PC-9 (cell line): ENCODE measurements at places on chromosomes 16 and 17.
A peak's percentile ranks its signal among the peaks of the same experiment; 100 is the strongest.

DNA sequence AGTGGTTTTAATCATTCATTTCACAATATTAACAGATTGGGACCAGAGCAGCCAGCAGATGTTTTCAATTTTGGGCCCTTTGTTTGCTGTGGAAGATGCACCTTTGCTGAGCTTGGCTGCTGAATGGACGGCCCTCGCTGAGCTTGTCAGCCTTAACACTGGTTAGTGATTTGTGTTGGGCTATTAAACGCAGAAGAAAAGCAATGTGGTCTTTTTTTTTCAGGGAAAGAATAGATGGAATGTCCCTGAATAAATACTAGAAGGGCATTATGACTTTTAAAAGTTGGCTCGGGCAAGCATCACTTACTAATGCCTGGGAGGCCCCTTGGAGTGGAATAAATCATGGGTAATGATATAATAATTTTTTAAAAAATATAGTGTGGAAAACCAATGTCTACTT is 297.0 kb downstream of the MAP2K6 start:
- no peaks in the 10 kb centered on the region for H3K36me3 ChIP-seq
- H3K27me3 ChIP-seq, result no peaks in the 10 kb centered on the region
- H3K27ac ChIP-seq, result no peak overlapping the region
- H3K4me1 ChIP-seq, result peaks cover 7% of the 10 kb centered on the region
- H3K4me3 ChIP-seq, result no peak overlapping the region
- no peak for DNase-seq

GRCh38 chr16:20285993-20286499 is 41.3 kb downstream of the GP2 start:
- no peaks in the 10 kb centered on the region for H3K36me3 ChIP-seq
- peaks cover 44% of the 10 kb centered on the region for H3K27me3 ChIP-seq
- no peak for DNase-seq
- no peak overlapping the region for H3K4me3 ChIP-seq
- no peak overlapping the region for H3K27ac ChIP-seq

GRCh38 chr16:56193951-56194726 is 2.9 kb downstream of the GNAO1 start:
- peaks cover 19% of the 10 kb centered on the region for H3K4me1 ChIP-seq
- H3K27ac ChIP-seq, result no peak overlapping the region
- no peak overlapping the region for H3K4me3 ChIP-seq
- no peak for DNase-seq
- peaks cover 6% of the 10 kb centered on the region; the same call in 1 of the 2 replicates for H3K27me3 ChIP-seq

DNA sequence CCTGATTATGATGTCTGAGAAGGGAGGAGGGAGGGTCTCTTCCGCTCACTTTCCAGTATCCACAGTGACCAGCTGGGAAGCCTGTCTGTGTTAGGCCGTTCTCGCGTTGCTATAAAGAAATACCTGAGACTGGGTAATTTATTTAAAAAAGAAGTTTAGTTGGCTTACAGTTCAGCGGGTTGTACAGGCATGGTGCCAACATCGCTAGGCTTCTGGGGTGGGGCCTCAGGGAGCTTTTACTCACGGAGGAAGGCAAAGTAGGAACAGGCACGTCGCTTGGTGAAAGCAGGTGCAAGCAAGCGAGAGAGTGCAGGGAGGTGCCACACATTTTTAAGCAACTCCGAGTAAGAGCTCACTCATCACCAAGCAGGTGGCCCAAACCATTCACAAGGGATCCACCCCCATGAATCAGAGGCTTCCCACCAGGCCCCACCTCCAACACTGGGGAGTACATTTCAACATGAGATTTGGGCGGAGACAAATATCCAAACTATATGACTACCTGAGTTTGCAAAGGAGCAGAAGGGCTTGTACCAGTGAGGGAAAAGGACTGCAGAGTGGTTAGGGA is 137.5 kb downstream of the CCDC182 start:
- H3K4me1 ChIP-seq, result no peaks in the 10 kb centered on the region
- no peak overlapping the region for H3K4me3 ChIP-seq
- peaks cover 6% of the 10 kb centered on the region for H3K27me3 ChIP-seq
- peak; percentile 64 for DNase-seq
- no peak overlapping the region for H3K27ac ChIP-seq
- no peaks in the 10 kb centered on the region for H3K36me3 ChIP-seq

- peak overlapping the region; percentile 79 for H3K4me3 ChIP-seq
- peaks cover 6% of the 10 kb centered on the region; the same call in 1 of the 2 replicates for H3K4me1 ChIP-seq
- H3K27ac ChIP-seq, result peak overlapping the region; percentile 88; the same call in 1 of the 2 replicates
- H3K36me3 ChIP-seq, result peaks cover 11% of the 10 kb centered on the region; the same call in 1 of the 2 replicates
- no peak for DNase-seq
- H3K27me3 ChIP-seq, result no peaks in the 10 kb centered on the region
Measured at GRCh38 chr17:54899721-54900456, 763 bp upstream of the TOM1L1 start.

GRCh38 chr17:33438578-33438977 is 145.5 kb upstream of the ASIC2 start:
- peaks cover 13% of the 10 kb centered on the region; the same call in 1 of the 2 replicates for H3K27me3 ChIP-seq
- no peak overlapping the region for H3K4me3 ChIP-seq

DNA sequence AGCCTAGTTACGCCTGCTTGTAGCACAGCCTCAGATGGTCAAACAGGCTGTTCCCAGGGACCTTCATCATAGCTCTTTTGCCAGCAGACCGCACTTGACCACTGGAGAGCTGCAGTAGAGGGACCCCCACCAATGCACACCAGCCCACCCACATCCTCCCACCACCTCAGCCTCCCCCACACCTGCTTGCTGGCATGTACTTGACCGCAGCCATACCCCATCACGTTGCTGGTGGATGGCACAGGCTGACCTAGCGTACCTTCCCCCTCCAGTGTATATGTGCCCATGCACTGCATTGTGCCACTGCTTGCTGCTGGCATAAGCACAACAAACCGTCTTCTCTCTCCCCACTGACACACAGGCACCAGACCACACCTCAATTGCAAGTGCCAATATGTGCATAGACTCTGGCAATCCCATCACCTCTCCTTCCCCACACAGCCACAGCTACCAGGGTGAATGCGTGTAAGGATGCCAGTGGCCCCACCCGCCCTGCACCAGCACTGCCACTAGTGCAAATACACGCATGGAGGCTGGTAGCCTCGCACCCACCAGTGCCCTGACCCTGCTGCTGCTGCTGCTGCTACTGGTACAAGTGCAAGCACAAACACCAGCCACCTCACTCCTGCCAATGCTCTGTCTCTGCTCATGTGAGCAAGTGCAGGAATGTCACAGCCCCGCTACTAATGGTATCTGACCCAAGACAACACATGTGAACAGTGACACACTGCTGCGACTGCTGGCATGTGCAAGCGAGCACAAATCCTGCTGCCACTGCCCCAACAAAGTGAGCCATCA is 1377.6 kb downstream of the CDH11 start:
- H3K4me3 ChIP-seq, result no peak overlapping the region
- H3K4me1 ChIP-seq, result no peaks in the 10 kb centered on the region
- DNase-seq, result no peak
- H3K27me3 ChIP-seq, result no peaks in the 10 kb centered on the region

GRCh38 chr16:76988526-76988925 is 202.5 kb upstream of the MON1B start:
- H3K27ac ChIP-seq, result no peak overlapping the region
- H3K4me3 ChIP-seq, result no peak overlapping the region
- DNase-seq, result no peak
- no peaks in the 10 kb centered on the region for H3K4me1 ChIP-seq
- no peaks in the 10 kb centered on the region for H3K36me3 ChIP-seq

- no peak for DNase-seq
- H3K36me3 ChIP-seq, result no peaks in the 10 kb centered on the region
- no peak overlapping the region for H3K27ac ChIP-seq
Measured at GRCh38 chr16:26365161-26365940, 673.6 kb downstream of the HS3ST4 start.

GRCh38 chr17:81950501-81950900 is 3.5 kb upstream of the MYADML2 start:
- no peak overlapping the region for H3K4me3 ChIP-seq
- no peaks in the 10 kb centered on the region for H3K27me3 ChIP-seq
- H3K36me3 ChIP-seq, result no peaks in the 10 kb centered on the region
- no peak overlapping the region for H3K27ac ChIP-seq

- no peak overlapping the region for H3K27ac ChIP-seq
- H3K4me3 ChIP-seq, result no peak overlapping the region
- H3K36me3 ChIP-seq, result peaks cover 16% of the 10 kb centered on the region
- DNase-seq, result no peak
Measured at GRCh38 chr16:4433228-4433627, 7.6 kb downstream of the DNAJA3 start.

DNA sequence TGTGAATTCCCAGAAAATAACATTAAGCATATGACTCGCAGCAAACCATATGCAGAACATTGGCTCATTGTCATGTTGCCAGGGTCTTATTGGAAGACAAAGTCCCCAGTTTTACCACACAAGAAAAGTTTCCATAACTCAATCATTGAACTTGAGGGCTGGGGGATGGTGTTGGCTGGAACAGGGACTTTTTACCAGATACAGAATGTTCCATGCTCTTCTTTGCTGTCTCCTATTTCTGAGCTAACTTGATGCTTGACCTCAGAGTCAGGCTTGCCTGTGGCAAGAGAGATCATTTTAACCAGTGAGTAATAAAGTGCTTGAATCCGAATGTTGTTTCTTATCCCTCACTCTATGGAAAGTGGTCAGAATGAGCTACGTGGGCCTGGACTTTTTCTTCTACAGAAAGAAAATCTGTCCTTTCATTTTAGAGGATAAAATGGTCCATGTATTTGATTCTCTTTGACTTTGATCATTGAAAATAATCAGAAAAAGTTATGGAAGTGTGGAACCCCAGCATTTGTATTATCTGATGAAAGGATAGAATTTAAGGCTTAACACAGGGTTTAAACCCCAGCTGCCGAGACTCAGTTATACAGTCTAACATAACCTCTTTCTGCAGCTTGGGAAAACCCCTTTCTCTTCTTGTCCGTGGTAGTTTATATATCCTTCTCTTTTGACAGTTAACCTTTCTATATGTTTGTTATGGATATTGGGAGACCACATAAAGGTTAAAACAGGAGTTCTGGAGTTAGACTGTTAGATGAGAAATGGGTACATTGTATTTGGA is 67.0 kb downstream of the TUBD1 start:
- peaks cover 5% of the 10 kb centered on the region; the same call in 1 of the 2 replicates for H3K36me3 ChIP-seq
- H3K4me1 ChIP-seq, result peaks cover 54% of the 10 kb centered on the region
- peak overlapping the region; percentile 99 for H3K27ac ChIP-seq
- no peak for DNase-seq
- no peaks in the 10 kb centered on the region for H3K27me3 ChIP-seq

DNA sequence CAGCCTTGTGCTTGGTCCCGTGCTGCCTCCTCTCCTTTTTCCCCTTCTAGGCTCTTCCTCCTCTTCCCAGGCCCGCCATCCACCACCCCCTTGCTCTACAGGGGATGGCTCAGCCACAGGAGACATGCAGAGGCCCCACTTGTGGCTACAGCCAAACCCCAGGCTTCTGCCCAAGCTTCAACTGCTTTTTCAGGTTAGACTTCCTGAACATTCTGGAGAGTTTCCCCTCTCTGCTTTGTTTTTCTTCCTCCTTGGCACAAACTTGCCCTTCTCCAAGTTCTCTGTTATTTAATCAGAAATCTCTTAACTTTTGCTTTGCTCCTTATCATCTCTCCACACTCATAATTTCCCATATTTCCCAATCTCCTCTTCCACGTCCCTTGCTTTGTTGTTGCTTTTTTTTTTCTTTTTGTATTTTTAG is 18.3 kb upstream of the HAS3 start:
- no peak overlapping the region for H3K4me3 ChIP-seq
- H3K27me3 ChIP-seq, result no peaks in the 10 kb centered on the region
- no peak for DNase-seq
- peaks cover 23% of the 10 kb centered on the region for H3K4me1 ChIP-seq

DNA sequence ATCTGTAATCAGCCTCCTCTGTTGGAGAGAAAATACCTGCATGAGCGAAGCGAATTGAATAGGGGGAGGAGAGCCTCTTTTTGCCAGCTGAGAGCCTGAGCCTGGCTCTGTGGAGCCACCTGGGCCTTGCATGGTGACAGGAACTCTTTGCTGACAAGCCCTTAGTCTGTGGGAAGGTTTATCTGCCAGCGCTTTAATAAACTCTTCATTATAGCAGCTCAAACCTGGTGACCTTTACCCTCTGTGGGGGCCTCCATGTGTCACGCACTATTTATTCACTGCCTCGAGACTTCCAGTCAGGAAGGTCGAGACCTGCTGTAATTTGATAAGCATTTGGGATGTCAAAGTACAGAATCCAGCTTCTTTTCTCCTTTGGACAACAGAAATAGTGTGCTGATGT is 282.6 kb downstream of the CBLN1 start:
- H3K36me3 ChIP-seq, result no peaks in the 10 kb centered on the region
- peaks cover 19% of the 10 kb centered on the region for H3K27me3 ChIP-seq
- H3K4me3 ChIP-seq, result no peak overlapping the region
- no peaks in the 10 kb centered on the region for H3K4me1 ChIP-seq
- H3K27ac ChIP-seq, result no peak overlapping the region
- DNase-seq, result no peak

DNA sequence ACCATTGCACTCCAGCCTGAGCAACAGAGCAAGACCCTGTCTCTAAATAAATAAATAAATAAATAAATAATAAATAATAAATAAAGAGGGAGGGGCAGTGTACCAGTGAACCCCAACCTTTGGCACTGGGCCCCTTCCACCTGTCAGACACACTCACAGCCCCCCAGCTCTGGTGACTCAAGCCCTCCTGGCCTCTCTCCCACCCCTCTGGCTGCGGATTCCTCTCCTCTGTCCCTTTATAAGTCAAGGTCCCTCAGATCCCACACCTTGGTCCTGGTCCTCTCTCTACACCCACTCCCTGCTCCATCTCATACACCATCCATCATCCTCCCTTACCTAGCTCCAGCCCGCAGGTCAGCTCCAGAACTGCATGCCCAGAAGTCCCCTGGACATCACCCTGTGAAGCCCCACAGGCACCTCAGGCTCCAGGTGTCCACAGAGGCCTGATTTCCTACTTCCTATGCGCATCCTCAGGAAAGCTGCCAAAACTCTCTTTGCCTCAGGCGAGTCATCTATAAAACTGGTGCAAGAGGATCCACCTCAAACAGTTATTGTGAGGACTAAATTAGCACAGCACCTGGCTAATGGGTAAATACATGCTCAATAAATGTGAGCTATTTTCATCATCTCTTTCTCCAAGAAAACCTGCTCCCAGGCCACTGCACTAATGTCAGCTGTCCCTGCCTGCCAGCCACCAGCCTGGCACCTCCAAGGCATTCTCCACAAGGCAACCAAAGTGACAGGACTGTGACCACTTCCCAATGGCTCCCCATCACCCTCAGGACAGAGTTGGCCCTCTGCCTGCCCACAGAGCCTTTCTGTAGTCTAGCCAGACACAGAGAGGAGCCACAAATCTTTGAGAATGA is 46.8 kb downstream of the BEAN1 start:
- H3K27ac ChIP-seq, result no peak overlapping the region
- peaks cover 31% of the 10 kb centered on the region for H3K4me1 ChIP-seq
- H3K27me3 ChIP-seq, result no peaks in the 10 kb centered on the region
- no peak for DNase-seq
- no peaks in the 10 kb centered on the region for H3K36me3 ChIP-seq

DNA sequence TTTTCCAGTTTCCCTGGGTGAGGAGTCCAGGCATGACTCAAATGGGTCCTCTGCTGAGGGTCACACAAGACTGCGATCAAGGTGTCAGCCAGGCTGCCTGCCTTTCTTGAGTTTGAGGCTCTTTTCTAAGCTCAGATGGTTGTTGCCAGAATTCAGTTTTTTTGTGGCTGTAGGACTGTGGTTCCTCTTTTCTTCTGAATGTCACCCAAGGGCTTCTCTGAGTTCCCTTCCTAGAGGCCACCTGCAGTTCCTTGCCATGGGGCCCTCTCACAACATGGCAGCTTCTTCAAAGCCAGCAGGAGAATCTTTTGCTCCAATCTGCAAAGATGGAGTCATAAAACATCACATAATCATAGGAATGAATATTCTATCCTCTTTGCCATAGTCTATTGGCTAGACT is 17.5 kb downstream of the LIMD2 start:
- no peaks in the 10 kb centered on the region for H3K4me1 ChIP-seq
- no peaks in the 10 kb centered on the region for H3K27me3 ChIP-seq
- H3K36me3 ChIP-seq, result no peaks in the 10 kb centered on the region
